ENCODE measurements at places on chromosomes 2 and 18.

GRCh38 chr2:187586011-187586641 lies 31.9 kb upstream of the TFPI start:
- peak; percentile 6 for DNase-seq

- DNase-seq, result no peak
Observed at GRCh38 chr2:217941339-217941738, 61.5 kb downstream of the TNS1 start.

DNA sequence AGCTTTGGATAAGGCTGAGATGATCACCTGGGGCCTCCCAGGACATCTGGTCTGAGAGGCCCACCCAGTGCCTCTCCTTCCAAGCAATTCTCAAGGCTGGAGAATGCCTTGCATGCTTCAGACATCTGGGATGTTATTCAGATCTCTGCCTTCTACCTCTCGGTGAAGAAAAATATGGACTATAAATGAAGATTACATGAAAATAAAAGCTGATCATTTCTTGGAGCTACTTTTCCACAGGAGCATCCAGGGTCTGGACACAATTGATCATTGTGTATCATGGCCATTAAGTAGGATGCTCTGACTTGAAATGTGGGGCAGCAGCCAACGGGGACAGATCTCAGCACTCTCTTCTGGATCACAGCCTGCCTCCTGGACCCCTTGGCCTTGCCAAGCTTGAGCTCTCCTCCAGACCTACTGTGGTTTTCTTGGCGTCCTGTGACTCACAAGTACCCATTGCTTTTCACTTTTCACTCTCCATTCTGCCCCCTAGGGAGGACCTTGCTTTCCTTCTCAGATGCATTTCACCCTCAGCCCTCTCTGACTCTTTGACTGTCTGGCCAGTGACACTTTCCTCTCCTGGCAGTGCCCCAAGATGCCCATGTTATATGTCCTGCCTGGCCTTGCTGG lies 203.1 kb downstream of the INSIG2 start:
- DNase-seq, result no peak

DNA sequence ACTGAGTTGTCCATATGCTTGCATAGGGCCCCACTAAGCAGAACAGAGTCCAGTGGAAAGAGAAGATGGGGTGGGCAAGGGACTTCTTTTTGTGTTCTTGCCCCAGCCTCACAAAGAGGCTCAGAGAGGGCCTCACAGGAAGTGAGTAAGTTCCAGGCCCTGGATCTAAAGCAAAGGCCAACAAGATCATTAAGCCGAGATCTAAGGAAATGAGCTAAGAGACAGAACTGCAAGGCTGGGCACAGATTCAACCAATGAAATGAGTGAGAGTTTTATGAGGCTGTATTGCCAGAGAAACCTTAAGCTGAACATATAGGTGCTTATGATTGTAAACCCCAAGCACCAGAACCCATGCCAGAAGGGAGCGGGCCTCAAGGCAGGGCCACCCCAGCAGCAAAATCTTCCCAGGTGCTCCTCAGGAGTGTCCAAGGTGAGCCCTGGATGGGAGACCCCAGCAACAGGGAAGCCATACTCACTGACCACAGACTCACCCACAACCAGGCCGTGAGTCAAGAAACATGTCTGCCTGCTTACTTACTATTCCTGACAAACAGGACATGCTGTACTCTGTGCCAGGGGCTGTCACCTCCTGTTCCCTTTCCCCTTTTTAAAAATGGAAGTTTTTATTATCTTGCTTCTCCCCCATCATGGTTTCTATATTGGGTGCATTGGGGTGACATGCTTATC lies 40.2 kb downstream of the SLC14A1 start:
- DNase-seq, result peak; percentile 35

GRCh38 chr2:97764559-97765263 lies 51.3 kb downstream of the ZAP70 start:
- no peak for DNase-seq

- DNase-seq, result no peak
Observed at GRCh38 chr2:230823264-230823964, 41.3 kb upstream of the ITM2C start.

DNA sequence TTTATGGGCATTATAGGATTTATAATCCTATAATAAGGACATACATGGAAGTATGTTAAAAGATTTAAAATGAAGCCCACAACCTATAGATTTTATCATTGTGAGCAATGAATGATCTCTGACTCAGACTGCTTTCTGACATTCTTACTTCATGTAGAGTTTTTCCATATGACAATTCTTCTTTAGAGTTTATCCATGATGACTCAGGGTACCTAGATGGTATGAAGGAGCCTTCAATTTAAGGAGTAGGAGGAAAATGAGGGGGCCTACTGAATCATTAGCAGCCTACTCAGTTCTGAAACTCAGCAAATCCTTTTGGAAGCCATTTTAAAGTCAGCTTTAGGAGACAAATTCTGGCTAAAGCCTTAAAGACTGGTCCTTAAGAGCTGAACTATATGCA lies 10.4 kb downstream of the PELI1 start:
- no peak for DNase-seq

- no peak for DNase-seq
Observed at GRCh38 chr2:112035786-112036185, 19.3 kb upstream of the TMEM87B start.

- no peak for DNase-seq
Observed at GRCh38 chr2:186968277-186968676, 119.3 kb upstream of the ZSWIM2 start.

GRCh38 chr2:183242937-183243336 lies 118.7 kb downstream of the NUP35 start:
- DNase-seq, result peak; percentile 91

DNA sequence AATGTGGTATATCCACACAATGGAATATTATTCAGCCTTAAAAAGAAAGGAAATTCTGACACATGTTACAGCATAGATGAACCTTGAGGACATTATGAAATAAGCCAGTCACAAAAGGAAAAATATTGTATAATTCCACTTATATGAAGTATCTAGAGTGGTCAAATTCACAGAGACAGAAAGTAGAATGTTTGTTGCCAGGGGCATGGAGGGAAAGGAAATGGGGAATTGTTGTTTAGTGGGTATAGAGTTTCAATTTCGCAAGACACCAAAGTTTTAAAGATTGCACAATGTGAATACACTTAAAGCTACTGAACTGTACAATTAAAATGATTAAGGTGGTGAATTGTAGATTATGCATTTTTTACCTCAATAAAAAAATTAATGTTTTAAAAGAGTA lies 92.9 kb downstream of the TXNL1 start:
- no peak for DNase-seq

DNA sequence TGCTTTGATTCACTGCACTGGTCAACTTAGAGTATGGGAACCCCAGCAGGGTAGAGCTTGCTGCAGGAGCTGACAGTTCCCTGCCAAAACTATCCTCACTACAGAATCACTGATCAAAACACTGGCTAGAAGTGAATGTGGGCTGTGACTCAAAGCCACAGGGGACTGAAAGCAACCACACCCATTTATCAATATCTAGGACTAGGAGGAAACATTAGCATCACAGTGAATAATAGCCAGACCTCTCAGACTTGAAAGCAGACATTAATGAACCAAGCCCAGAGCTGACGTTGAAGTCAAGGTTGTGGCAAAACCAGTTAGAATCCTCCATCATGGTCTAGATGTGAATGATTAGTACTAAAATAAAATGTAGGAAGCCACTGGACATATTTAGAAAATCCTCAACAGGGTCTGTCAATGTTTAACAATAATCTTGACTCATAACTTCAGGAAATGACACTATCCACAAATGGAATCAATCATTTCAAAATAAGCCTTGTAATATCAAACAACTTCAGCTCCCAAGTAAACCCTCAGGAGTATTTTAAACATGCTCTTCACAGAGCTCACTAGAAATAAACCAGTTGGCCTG lies 131.4 kb downstream of the CDH20 start:
- no peak for DNase-seq

GRCh38 chr18:63107171-63107845 lies 212.3 kb downstream of the BCL2 start:
- no peak for DNase-seq

- DNase-seq, result no peak
Observed at GRCh38 chr2:109677835-109678580, 63.8 kb downstream of the SOWAHC start.

GRCh38 chr2:32688541-32688940 lies 60.7 kb downstream of the TTC27 start:
- peak; percentile 66 for DNase-seq

DNA sequence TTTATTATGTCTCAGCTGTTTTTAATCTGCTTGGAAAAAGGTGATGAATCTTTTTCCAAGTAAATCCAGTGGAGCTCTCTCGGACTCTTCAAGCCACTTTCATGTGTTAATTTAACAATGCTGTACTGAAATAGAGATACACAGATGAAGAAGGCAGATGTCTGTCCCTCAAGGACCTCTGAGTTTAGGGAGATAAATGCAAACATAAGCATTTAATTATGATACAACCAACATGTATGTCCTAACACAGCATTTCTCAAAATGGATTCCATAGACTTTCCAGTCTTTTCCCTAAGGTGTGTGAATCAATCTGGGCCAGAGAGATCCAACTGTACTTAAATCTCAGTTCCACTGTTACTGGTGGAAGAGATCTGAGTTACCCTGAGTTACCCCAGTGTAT lies 262.4 kb downstream of the RND3 start:
- no peak for DNase-seq

DNA sequence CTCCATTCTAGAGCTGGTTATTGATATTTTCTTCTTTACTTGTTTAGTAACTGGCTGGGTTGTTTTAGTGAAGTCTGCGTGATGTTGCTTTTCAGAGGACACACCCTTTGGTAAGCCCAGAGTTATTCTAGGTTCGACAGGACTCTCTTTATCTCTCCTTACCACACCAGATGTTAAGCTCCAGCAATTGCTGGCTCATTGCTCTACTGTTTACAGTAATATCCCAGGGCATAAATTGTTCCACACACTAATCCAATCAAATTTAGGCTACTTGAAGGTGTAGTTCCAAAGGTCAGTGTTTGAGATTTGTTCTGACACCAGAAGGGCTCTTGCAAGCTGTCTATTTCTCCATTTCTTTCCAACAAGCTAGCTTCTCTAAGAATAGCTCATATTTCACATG lies 506.6 kb downstream of the NR4A2 start:
- no peak for DNase-seq

GRCh38 chr18:65938592-65939372 lies 188.0 kb downstream of the CDH7 start:
- peak; percentile 48 for DNase-seq

- DNase-seq, result no peak
Observed at GRCh38 chr2:113085542-113085941, 17.8 kb downstream of the IL1F10 start.

GRCh38 chr2:210859314-210859713 lies 302.9 kb downstream of the CPS1 start:
- no peak for DNase-seq

- no peak for DNase-seq
Observed at GRCh38 chr18:13524811-13525210, 201.5 kb downstream of the FAM210A start.

DNA sequence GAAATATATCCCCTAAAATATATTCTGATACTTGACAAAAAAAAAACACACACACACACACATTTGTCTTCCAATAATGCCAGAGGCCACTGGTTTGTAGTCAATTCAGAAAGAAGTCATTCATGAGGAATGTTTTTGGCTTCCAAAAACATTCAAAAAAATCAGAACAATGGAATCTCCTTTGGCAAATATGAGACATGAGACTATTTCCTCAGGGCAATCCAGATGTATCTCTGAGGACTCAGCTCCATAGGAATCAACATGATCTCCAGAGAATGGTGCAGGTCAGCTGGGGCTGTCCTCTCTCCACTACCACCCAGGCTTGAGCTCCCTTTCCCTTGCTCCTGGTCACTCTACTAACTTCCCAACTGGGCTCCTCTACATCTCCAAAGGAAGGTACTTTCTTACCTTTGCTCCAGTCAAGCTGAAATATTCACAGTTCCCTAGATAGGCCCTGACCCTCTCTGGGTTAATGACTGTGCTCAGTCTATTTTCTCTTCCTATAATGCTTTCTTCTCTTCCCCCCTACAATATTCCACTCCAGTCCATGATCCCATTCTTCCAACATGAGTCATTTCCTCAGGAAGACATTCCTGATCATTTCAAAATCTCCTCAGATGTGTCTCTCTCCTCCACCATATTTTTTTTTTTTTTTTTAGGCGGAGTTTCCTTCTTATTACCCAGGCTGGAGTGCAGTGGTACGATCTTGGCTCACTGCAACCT lies 145.3 kb downstream of the C1D start:
- DNase-seq, result peak; percentile 94

- DNase-seq, result no peak
Observed at GRCh38 chr2:42651057-42651456, 82.6 kb downstream of the MTA3 start.

- peak; percentile 13 for DNase-seq
Observed at GRCh38 chr18:3015204-3015592, 2.3 kb upstream of the LPIN2 start.

Measured in COLO829 (cell line).